ENCODE measurements at places on chromosomes 7 and 10.

DNA sequence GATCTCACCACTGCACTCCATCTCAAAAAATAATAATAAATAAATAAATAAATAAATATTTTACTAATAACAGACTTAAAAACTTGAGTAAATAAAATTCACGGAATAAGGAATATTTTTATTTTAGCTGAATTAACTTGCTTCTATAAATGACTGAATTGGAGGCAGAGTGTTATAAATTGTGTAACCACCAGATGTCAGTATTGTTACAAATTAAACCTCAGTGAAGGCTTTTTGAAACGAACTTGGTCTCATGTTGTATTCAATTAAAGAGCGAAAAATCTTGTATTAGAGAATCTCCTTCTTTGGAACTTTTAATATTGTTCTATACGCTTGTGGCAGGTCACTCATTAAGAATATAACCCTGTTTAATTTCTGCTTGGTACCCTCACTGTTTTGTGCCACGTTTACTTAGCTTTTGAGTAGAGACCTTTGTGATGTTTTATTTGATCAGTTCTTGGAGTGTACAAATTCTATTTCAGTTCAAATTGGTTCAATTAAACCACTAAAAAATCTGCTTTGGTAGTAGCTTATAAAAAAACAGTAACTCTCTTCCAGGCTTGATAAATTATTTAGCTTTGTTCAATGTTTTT, 45.6 kb upstream of the SCIN start:
- DNase-seq: peak; percentile 80

DNA sequence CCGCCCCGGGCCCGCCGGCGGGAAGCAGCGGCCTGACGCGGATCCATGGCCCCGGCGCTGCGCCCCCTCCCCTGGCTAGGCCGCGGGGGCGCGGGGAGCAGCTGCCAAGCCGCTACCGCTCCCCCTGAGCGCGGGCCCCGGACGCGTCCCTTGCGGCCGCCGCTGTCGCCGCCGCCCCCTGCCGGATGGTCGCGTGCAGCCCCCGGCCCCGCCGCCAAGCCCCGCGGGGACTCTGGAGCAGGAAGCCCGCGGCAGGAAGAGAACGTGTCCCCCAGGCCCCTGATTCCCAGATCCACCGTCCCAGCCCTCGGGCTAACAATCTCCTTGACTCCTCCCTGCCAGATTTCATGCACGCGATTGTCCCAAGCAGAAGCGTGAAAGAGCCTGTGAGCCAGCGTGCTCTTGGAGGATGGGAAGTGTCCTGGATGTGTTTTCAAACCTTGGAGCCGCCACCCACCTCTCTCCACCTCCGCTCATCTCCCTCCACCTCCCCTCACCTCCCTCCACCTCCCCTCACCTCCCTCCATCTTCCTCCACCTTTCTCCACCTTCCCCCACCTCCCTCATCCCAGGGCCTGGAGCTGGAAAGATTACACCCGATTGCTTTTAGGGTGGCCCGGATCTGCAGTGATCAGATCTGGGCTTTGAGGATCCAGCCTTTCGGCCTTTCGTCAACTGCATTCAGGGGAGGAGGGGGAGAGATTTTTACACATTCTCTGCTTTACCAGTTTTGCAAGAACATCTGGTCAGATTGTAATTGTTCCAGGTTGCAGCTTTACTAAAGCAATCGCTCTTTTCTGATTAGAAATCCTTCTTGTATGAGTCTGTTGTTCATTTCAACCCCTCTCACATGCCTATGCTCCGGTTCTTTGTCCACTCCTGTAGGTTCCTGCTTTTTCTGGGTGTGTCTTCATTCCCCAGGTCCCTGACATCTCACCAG, 570 bp upstream of the PRTFDC1 start:
- DNase-seq: peak; percentile 16

DNA sequence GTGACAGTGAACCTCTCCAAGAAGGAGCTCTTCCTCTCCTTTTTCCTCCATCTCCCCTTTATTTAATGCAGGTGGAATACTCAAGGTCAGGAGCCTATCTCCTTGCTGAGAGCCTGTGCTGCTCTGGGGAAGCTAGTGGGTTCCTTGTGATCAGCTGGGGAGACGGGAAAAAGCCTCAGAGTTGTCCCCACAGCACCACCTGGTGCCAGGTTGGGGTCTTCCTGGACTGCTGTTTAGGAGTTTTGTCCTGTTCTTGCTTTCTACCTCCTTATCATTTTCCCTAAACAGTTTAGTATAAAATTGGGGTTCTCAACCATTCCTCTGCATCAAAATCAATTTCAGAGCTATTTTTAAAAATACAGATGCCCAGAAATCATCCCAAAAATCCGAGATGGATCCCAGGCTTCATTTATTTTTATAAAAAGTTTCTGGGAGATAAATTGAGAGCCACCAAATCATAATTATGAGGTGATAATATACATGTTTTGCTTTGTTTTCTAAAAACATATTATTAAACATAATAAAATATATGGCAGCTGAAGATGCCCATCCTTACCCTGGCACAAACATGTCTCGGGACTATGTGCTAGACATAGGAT, 44.3 kb downstream of the MACC1 start:
- peak; percentile 71 for DNase-seq

DNA sequence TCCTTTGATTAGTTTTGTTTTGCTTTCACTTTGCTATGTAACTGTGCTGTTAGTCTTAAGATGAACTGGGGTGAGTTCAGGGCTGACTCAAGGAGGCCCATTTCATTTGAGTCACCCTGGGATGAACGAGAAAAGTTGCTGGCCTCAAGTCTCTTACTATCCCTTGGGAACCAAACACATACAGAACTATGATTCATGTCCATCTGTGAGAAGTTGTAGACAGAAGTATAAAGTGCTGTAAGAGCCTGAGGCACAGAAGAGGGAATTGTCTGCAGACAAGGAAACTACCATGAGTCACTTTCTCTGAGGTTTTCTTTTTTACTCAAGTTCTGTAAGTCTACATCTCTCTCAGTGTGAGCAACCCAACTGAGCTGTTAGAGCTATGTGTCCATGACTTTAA, 179.8 kb upstream of the CSTF2T start:
- peak; percentile 76 for DNase-seq

DNA sequence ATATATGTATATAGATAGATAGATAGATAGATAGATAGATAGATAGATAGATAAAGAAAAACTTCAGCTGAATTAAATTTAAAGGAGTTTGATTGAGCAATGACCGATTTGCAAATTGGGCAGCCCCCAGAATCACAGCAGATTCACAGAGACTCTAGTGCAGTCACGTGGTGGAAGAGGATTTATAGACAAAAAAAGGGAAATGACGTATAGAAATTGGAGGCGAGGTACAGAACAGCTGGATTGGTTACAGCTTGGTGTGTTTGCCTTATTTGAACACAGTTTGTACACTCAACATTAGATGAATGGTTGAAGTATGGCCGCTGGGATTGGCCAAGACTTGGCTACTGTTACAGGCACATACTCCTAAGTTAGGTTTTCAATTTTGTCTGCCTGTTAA, 8.2 kb upstream of the PODXL start:
- DNase-seq: no peak

- no peak for DNase-seq
These were observed 289.7 kb downstream of the PLXDC2 start for GRCh38 chr10:20105931-20106330.

DNA sequence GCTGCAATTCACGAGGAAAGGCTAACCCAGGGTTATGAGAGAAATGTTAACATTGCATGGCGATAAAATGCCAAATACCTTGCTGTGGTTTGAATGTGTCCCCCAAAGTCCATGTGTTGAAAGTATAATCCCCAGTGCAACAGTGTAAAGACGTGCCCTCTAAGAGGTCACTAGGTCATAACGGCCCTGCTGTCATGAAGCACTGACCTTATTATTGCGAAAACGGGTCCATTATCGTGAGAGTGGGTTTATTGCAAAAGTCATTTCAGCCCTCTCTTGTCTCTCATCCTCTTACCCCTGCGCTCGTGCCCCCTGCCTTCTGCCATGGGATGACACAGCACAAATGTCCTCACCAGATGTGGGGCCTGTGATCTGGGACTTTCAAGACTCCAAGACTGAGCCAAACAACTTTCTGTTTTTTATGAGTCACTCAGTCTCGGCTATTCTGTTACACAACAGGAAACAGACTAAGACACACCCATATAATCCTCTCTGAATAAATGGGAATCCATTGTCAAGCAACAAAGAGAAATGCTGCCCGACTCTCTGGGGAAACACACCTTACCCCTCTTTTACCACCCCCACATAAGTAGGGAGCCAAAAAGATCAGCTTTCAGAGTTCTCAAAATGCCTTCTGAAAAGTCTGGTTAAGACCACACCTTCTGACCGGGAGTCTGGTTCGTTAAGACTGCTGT, 73.1 kb upstream of the UCN3 start:
- peak; percentile 73 for DNase-seq
